CMK (cell line): ENCODE measurements at places on chromosomes 16 and 17.
A peak's percentile ranks its signal among the peaks of the same experiment; 100 is the strongest.

GRCh38 chr17:65023791-65024190, 32.7 kb downstream of the GNA13 start:
- no peak for DNase-seq

DNA sequence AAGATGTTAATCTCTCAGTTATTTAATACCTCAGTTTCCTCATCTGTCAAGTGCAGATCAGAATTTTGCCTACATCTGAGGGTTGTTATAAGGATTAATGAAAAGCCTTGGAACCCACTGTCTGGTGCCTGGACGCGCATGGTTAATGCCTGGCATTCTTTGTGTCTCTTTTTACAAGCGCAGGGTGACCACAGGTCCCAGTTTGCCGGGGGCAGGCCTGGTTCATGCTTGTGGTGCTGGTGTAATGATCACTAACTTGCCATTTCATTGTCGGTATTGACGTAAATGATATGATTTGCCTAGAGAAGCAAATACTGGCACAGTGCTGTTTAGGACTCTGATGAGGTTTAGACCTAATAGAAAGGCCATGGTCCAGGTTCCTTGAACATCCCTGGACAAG, 23.1 kb downstream of the MRC2 start:
- no peak for DNase-seq

- no peak for DNase-seq
Measured at GRCh38 chr16:48576927-48577326, 33.1 kb downstream of the N4BP1 start.

DNA sequence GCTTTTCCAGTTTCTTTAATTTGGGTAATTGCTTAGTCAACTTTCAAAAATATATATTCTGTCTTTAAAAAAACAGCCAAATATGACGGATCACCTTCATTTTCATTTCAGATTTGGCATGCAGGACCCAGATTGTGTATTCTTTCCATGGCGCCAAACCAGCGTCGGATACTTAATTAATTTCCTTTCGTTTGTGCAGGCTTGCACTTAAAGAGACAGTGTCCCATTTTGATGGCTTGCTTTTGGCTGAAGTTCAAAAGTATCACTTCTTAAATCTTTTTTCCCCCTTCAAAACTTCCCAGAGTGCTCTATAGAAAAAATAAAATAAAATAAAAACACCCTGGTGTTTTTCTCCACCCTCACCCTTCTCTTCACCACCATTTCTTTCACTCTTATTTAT, 394.5 kb upstream of the SOX9 start:
- no peak for DNase-seq

DNA sequence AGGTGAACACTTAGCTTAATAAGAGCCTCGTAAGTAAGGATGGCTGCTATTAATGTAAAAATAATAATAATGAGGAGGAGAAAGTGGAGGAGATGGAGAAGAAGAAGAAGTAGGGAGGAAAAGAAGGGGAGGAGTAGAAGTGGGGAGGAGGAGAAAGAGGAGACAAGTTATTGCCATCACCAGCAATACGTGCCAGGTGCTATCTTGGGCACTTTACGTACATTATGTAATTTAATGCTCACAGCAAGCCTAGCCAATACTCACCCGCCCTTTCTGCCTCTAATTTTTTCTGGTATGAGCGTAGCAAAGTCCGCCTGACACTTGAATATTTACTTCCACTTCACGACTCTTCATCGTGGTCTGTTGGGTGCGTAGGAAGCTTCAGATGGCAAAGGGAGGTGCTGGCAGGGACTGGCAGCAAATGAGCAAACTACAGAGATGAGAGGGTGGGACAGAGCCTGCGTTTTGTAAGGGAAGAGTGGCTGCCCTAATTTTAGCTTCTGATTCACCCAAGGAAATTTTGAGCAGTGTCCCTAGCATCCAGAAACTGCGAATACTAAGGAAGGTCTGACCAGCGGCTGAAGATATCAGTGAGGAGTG, 42.1 kb upstream of the CDH13 start:
- DNase-seq, result no peak

- DNase-seq, result no peak
Measured at GRCh38 chr16:89118361-89119165, 24.9 kb downstream of the ACSF3 start.

DNA sequence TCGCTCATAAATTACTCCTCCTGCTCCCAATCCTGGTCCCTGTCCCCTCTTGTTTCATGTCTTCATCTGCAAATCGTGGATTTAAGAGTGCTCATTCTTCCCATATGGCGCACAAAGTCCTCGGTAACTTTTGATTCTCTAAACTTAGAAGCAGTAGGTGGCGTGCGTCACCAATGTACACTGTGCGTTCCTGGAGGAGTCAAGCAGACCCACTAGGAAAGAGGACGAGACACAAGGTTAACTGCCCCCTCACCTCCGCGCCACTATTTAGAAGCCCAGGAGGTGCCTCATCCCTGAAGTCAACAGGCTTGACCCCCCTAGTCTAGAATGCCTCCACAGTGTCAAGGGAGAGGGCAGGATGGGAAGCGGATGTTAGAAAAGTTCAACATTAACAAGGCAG, 2.9 kb downstream of the SLC13A5 start:
- no peak for DNase-seq

GRCh38 chr16:73371584-73372319, 323.8 kb upstream of the ZFHX3 start:
- no peak for DNase-seq

DNA sequence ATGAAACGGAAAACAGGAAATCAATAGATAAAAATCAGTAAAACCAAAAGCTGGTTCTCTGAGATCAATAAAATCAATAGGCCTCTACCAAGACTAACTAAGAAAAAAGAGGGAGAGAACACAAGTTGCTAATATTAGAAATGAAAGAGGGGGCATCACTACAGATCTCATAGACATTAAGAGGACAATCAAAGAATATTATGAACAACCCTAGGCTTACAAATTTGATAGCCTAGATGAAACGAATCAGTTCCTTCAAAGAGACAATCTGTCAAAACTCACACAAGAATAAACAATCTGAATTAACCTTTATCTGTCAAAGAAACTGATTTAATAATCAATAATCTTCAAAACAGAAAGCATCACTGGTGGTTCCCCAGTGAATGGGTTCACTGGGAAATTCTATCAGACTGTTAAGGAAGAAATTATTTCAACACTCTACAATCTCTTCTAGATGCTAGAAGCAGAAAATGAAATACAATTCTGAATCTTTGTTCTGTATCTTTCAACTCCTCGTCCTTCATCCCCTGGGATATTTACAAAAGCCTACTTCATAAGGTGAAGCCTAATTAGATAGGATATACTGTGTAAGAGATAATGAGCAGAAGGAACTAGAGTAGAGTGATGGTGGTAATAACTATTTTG, 4.4 kb downstream of the ABCA9 start:
- no peak for DNase-seq

DNA sequence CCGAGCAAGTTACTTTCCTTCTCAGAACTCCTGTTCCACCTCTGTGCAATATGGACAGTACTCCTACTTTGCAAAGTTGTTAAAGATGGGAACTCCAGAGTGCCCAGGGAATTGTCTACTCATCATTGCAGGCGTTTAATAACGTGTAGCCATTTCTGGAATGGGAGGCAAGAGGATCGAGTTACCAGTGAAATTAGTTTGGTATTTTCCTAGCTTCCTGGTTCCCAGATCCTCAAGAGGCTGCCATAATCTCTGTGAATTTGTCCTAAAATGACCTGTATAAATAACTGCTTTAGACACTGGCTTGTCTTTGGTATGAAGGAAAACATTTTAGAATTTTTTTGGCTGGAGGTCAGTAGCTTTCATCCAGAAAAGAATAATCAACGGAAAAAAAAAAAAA, 27.7 kb downstream of the WWOX start:
- DNase-seq, result no peak

DNA sequence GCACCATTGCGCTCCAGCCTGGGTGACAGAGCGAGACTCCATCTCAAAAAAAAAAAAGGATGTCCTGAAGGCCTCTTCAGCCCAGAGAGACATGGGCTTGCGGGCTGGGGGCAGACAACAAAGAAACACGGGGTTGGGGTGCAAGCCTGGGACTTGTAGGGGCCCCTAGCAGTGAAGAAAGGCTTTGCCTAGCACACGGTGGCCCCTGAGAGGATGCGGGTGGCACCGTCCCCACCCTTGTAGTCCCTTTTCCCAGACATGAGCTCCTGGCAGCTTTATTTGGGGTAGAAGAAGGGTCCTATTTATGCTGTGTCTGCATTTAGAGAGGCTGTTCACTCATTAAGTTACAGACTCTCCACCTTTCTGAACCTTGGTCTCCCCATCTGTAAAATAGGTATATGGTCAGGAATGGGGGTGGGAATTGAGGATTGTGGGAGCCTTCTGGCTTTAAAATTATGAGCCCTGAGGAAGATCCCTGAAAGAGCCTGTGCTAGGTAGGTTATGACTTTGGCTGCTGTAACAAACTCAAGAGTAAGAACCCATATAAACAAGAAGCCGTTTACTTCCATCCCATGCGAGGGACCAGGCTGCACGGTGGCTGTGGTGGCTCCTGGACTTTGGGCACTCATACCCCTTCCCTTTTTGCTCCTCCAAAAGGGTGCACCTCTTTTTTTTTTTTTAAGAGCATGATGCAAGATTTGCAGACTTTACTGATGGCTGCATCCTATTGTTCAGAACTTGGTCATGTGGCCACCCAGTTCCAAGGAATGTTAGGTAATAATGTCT, 20.6 kb upstream of the ADGRG1 start:
- DNase-seq, result no peak

DNA sequence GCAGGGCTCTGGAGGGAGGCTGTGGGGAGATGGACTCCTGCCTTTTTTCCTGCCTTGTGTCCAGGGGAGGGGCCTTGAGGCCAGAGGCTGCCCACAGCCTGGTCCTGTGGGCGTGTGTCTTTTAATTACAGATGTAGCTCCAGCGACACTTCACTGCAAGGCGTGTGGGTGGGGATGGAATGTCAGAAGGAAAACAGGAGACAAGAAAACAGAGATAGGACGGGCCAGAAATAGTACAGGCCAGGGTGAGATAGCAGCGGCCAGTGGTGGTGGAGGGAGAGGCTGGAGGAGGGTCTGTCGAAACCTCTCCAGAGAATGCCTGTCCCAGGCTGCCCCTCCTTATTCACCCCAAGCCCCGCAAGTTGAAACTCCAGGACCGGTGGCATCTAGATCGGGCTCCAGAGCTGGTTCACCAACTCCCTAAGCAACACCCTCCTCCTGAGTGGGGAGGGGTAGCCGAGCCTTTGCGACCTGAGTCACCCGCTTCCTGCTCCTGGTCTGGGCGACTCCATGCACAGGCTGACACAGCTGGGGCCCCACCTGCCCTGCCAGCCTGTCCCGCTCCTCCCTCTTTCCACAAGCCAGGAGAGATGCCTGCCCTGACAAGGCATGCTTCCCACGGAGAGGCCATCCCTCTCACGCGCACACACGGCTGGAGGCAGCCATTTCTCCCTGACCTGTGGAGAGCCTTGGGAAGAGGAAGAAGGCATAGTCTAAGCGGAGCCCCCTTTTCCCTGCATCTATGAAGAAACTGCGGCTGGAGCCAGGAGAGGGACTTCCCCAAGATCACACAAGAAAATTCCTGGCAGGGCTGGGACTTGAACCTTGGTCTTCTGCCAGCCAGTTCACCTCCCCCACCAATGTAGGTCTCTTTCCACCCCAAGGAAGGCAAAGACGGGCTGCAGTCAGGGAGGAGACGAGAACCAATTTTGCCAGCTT, 6.6 kb upstream of the JUP start:
- peak; percentile 75 for DNase-seq

DNA sequence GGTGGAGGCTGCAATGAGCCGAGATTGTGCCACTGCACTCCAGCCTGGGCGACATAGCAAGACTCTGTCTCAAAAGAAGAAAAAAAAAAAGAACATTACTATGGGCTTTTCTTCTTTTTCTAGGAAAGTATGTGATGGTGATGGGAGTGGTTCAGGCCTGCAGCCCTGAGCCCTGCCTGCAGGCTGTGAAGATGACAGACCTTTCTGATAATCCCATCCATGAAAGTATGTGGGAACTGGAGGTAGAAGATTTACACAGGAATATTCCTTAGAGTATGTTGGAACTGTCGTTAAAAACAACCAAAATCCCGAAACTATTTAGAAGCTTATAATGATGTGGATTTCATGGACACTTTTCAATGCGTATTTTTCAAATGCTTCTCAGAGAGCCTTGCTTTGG, 5.3 kb downstream of the RMI2 start:
- DNase-seq, result no peak

DNA sequence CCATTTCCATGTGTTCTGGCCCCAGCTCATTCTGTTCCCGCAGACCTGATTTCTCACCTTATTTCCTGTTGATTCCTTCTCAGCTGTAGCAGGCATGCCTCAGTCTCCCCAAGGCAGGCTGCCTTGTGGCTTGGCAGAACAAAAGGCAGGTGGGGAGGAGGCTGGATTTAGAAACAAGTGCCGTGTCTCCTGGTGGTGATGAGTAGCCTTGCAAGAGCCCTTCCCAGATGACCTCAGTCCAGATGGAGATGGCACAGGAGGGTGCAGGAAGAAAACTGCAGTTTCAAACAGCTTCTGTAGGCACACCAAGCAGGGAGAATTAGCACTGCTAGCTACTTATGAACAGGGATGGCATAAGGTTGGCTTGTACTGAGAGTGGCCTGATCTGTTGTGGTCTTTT, 64.6 kb downstream of the ARHGAP44 start:
- DNase-seq, result no peak

- no peak for DNase-seq
Measured at GRCh38 chr17:83057793-83058265, 21.6 kb upstream of the METRNL start.

DNA sequence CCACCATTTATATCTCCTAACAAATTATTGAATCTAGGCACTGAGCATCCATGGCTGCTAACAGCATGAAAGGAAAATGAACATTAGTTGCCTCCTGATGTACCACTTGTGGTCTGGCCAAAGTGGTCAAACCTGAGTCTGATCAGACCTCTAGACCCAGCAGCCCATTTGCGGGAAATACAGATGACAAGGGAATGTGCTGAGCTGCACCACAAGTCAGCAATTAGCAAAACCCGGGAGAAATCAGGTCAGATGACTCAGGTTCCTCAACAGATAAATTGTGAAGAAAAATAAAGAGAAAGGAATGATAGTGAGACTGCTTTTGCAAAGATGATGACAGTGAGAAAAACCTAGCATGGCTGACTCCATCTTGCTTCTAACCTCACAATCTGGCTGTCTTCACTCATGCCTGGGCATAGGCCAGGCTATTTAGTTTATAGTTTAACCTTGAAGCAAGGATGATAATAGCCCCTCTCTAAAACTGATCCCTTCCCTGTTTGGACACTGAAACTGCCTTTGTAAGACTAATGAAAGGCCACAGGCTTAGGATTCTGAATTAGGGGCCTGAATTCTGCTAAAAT, 142.7 kb upstream of the ASIC2 start:
- no peak for DNase-seq

DNA sequence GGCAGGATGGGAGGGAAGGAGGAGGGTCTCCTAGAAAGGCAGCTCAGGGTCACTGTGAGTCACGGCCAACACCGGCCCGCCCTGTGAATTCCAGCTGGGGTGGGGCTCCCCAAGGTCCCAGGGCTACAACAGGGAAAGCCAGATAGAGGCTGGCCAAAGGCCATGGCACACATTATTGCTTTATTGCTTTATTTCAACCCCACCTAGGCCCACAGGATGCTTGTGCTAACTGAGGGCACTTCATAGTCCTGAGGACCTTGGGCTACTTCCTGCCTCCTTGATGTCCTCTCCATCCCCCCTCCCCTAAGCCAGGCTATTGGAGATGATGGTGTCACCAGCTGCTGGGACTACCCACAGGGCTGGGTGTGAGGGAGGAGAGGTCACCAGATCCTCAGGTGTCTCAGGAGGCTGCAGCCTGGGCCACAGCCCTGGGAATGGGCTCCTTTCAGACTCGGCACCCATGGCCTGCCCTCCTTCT, 26.1 kb downstream of the LRRC75A start:
- no peak for DNase-seq

GRCh38 chr17:81962499-81963441, 1.8 kb upstream of the NOTUM start:
- no peak for DNase-seq

- DNase-seq, result no peak
Measured at GRCh38 chr17:65297916-65298315, 160.7 kb downstream of the RGS9 start.
